ENCODE measurements at places on chromosomes 16 and 17. TPM values are rescaled to one million over a fixed set of nuclear protein-coding genes. Genes with fewer than 3 reads are reported as not detected.

The CTRB2 gene
- not detected for total RNA-seq

The SPSB3 gene
- 36.7 TPM for total RNA-seq

DNA sequence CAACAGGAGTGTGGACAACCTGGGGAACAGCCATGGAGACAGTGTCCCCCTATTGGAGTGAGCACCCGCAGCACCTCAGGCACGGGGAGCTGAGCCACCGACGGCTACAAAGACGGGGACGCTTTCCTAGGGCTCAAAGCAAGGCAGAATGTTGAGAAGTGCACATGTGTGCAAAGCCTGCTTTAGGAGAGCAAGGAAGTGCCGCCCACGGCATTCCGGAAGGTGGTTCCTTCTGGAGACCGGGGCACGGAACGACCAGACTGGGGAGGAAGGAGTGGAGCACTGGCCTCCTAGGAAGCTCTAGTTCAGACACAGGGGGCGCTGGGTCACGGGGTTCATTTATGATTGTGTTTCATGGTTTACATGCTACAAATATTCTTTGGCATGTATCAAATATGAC lies 52.2 kb downstream of the TBC1D16 start:
- no peak for DNase-seq

GRCh38 chr17:41338961-41339485 lies 11.6 kb downstream of the KRT33A start:
- DNase-seq: no peak

DNA sequence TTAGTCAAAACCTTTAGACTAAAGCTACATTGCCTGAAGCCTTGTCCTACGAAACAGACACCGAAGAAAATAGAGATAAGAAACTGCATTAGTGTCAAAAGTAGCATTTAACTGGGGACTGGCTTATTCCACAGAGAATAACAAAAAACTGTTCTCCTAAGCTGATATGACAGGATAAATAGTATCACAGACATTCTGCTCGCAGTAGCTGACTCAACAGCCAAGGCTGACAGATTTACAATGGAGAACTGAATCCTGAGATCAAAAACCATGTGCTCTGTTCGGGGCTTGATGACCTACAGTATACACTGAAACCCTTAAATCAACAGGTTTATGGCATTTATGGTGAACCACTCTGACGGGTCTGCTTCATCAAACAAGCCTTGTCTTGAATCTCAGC lies 25.5 kb downstream of the ADAMTS18 start:
- peak; percentile 70 for DNase-seq

DNA sequence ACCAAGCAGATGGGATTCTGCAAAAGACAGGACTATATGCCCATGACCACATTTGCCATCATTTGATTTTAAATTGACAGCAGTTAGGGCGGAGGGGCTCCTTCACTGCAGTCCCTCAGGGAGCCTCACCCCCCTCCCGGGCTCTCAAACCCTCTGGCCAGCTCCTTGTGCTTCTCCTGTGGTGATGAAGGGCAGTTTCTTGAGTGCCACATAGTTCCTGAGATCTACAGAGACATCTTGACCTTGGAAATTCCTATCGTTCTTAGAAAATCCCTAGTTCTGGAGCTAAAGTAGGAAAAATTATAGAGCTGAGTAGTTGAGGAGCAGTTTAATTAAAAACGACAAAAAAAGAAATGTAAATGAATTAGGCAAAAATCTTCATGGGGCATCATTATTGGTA lies 231.5 kb downstream of the CCDC182 start:
- DNase-seq: no peak

- no peak for DNase-seq
Measured at GRCh38 chr17:5135726-5136579, 20.1 kb downstream of the USP6 start.

- no peak for DNase-seq
Measured at GRCh38 chr16:67030221-67030962, 1.4 kb downstream of the CBFB start.

- DNase-seq: no peak
Measured at GRCh38 chr17:7207120-7208001, 12.3 kb downstream of the DLG4 start.

DNA sequence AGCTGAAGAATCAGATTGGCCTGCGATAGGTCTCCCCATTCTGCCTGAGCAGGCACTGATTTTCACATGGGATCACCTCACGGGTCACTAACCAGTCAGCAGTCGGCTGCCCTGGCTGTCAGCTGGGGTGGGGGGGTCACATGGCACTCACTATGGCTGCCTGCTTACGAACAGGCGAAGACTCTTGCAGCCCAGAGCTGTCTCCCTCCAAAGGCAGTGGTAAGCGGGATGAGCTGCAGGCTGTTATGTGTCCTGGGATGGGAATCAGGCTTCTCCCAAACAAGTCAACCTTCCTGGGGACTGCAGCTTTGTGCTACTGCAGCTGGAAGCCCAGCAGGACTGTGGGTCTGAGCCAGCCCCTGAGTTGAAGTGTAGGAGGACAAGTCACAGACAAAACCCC lies 29.0 kb upstream of the ADORA2B start:
- DNase-seq: no peak
